ENCODE measurements at places on chromosomes 3 and 15.

- DNase-seq: peak; percentile 78
Measured at GRCh38 chr3:11643605-11644087, at the start of gene VGLL4. VGLL4 (minus strand) TSS chr3:11643915; CDS start chr3:11643518, 397 bp downstream.

DNA sequence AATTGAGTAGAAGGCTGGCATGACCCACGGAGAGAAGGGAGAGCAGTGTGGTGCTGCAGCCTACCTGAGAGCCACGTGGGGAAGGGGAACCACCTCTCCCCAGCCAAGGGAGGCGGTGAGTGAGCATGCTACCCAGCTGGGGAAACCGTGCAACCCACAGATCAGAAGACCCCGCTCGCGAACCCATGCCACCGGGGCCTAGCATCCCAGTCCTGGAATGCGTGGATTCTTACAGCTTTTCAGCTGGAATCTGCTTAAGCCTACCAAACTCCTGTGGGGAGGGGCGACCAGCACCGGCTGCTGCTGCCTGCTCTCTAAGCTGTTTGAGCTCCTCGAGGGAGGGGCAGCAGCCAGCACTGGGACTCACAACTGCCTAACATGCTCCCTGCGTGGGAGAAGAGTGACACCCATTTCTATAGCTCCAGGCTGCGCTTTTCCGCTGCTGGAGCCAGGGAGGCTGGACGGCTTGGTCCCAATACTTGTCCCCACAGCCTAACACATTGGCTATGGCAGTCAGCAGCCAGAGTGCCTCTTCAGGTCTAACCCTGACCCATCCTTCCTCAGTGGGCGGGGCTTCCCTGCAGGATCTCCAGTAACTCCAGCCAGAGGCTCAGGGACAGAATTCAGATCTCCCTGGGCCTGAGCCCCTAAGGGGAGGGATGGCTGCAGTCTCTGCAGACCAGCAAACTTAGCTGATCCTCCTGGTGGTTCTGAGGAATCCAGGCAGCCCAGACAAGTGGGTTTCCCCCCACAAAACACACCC lies 20.0 kb upstream of the TEX55 start:
- no peak for DNase-seq

GRCh38 chr3:142963516-142964448 lies at the start of gene PAQR9:
PAQR9 (minus strand) TSS chr3:142963674; CDS start chr3:142963336, 338 bp downstream.
- DNase-seq: peak; percentile 19

GRCh38 chr15:97961067-97961954 lies 808 bp downstream of the ARRDC4 start:
- DNase-seq: peak; percentile 11

GRCh38 chr15:48966595-48967301 lies 3.0 kb upstream of the SHC4 start:
- peak; percentile 40 for DNase-seq

DNA sequence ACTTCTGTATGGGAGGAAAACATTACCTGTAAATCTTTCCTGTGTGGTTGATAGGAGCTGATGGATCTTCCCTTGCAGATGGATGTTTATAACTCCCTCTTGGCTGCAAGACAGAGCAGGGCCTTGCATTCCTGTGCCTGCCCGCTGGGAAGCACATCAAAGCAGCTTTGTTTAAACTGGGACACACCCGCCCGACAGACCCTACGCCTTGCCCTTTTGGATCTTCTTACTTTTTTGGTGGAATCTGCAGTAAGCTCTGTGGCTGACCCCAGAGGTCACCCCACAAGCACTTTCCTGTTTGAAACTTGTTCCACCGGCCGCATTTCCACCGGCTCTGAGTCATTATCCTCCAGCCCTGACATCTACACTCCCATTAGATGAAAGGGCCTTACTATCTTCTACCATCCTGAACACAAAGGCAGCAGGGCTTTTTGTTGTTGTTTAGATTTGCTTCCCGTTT lies 244.1 kb upstream of the STT3B start:
- peak; percentile 43 for DNase-seq

GRCh38 chr15:66646799-66647198 lies 55.2 kb upstream of the SMAD6 start:
- DNase-seq: no peak

DNA sequence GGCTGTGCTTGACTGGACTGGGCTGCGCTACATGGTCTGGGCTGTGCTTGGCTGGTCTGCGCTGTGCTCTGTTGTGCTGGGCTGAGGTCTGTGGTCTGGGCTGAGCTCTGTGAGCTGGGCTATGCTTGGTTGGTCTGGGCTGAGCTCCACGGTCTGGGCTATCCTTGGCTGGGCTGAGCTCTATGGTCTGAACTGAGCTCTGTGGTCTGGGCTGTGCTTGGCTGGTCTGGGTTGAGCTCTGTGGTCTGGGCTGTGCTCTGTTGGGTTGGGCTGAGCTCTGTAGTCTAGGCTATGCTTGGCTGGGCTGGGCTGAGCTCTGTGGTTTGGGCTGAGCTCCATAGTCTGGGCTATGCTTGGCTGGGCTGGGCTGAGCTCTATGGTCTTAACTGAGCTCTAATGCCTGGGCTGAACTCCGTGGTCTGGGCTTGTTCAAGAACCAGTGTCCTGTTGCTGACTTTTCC lies 92.0 kb downstream of the PLXNA1 start:
- no peak for DNase-seq

GRCh38 chr3:191076903-191077552 lies 122.0 kb upstream of the OSTN start:
- DNase-seq: no peak

Measured in activated naive CD8-positive, alpha-beta T cell treated with anti-CD3 and anti-CD28 coated beads, Interleukin-2, amount 50 U/mL, for 24 hours (primary cell).